ENCODE measurements at places on chromosomes 16 and 17.

DNA sequence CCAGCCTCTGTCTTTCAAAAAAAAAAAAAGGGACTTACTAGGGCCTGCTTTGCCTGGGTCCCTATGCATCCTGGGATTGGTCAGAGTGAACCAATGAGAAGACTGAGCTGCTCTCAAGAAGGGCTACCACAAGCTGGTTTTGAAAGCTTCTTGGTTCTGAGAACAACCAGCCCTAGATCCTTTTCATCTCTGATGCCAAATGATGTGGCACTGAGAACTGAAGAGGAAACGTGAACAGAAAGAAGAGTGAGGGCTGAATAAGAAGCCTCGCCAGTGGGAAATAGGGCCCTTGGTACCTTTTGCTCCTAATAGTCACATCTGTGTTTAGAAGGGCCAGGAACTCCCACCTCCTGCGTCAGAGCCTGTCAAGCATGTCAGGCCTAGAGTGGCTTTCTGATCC lies 10.7 kb downstream of the TACO1 start:
- DNase-seq = no peak

DNA sequence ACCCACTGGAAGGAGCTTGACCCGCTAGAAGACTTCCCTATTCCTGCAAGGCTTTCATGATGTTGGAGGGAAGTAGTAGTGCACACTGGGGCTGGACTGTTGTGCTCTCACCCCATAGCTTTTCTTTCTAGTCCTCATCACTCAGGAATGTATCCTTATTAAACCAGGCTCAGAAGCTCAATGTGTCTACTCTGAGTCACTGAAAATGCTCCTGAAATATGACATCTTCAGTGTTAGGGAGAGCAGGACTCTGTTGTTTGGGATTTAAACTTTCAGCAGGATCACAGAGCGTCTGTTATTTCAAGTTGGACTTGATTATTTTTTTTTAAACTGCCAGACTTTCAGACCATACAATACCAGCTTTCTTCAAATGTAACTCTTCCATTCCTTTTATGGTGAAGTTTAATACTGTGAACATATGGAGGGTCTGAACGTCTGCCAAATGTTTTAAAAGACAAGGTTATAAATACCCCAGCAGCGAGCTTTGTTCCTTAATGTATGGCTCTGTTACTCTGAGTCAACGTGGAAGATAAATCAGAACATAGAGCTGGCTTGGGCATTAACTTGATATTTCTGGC lies 257.5 kb downstream of the CDH11 start:
- no peak for DNase-seq

DNA sequence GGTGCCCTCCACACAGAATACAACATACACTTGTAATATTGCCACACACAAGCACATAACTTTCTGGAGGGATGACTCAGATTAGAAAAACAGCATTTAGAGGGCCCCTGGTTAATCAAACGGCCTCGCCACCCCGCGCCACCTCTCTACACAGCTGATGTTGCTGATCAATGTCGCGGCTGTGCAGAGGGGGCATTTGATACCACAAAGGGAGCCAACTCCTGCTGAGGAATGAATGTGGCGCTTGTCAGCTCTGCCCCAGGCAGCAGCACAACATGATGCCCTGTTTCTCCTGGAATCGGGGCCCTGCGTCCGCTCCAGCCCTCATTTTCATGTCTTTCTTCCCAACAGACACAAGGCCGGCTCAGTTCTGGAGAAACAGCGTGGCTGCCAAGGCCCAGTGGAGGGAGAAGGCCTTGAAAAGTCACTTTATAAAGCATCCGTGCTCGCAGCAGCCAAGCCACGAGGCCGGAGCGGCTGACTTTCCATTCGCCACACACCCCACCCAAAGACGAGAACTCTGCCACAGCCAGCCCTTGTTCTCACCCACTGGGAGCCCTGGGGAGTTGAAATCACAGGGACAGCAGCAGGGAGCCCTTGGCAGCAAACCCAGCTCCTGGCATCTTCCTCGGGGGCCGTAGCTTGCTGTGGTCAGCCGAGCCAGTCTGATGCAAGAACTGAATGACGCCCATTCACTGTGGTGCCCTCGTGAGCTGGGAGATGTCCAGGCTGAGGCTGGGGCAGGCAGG lies 65.6 kb downstream of the XYLT1 start:
- no peak for DNase-seq

DNA sequence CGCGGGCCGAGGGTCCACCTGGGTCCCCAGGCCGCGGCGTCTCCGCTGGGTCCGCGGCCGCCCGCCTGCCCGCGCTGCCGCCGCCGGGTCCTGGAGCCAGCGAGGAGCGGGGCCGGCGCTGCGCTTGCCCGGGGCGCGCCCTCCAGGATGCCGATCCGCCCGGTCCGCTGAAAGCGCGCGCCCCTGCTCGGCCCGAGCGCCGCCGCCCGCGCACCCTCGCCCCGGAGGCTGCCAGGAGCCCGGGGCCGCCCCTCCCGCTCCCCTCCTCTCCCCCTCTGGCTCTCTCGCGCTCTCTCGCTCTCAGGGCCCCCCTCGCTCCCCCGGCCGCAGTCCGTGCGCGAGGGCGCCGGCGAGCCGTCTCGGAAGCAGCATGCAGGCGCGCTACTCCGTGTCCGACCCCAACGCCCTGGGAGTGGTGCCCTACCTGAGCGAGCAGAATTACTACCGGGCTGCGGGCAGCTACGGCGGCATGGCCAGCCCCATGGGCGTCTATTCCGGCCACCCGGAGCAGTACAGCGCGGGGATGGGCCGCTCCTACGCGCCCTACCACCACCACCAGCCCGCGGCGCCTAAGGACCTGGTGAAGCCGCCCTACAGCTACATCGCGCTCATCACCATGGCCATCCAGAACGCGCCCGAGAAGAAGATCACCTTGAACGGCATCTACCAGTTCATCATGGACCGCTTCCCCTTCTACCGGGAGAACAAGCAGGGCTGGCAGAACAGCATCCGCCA lies 504 bp downstream of the FOXC2 start:
- no peak for DNase-seq

DNA sequence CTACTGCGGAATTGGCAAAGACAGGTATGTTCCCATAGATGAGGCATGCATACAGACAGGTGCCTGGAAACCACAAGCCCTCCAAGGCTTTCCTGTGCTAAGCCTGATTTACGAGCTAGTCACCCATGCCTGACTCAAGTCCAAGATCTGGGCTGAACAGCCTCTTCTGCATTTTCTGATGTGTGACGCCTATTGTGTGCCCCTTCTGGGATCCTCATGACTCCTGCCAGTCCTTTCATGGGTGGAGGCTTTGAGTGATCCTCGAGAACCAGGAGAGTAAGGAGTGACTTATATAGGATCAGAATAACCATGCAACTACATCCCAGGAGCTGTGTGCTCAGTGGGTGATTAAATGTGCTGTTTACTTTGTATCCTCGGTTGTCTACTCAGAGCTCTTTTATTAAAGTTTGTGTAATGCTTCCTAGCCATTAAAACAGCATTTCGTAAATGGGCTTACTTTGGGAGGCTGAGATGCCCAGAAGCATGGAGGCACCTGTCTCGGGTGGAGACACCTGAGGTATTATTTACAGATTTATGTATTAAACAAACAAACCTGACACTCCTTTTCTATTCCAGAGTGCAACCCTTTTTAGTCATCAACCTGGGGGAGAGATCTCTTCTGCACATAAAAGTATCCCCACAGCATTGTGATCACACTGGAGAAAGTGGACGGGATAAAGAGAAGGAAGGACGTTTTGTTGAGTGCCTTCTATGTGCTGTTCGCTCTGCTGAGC lies 373.0 kb upstream of the DYNLRB2 start:
- no peak for DNase-seq

- DNase-seq = no peak
Measured at GRCh38 chr16:46586011-46586577, 35.1 kb downstream of the SHCBP1 start.

DNA sequence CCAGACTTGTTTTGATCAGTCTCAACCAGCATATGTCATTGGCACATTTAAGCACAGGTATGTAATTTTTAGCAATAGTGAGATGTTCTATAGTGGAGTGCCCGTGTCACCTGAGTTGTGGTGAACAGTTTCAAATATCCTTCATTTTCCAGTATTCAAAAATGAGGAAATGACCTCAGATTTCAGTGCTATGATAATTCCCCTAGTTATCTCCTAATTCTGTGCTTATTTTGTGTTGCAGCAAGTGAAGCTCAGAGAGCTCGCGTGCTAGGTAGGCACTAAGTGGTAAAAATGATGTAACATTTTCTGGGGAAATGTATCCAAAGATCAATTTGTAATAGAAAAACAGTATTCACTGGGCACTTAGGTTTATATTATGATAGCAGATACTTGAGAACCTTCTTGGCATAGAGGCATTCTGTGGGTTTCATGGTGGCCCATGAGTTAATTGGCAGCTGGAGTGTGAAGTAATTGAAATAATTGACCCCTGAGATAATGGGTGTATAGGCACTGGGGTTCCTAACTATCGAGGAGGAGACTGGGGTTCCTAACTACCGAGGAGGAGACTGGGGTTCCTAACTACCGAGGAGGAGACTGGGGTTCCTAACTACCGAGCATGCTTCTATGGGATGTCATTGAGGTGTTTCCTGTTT lies 159.1 kb downstream of the PRKCA start:
- DNase-seq = no peak

GRCh38 chr16:23107936-23108335 lies 41.3 kb downstream of the USP31 start:
- no peak for DNase-seq

DNA sequence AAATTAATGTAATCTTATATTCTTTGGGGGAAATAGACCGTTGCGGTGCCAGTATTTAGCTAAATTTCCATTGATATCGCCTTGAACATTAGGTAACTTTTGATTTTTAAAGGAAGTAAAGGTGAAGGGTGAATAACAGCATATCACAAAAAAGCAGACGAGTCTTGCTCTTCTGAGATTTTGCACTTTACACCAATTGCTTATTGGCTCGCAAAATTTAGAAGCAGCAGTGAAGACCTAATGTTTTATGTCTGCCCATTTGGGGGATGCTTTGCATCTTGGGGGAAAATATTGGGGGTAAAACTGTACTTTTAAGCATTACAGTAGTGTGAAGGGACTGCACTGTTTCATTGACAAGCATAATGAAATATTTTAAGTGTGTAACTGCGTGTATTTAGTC lies 934 bp downstream of the MAP2K6 start:
- DNase-seq = no peak

GRCh38 chr16:68496689-68497088 lies 42.4 kb upstream of the ZFP90 start:
- no peak for DNase-seq

DNA sequence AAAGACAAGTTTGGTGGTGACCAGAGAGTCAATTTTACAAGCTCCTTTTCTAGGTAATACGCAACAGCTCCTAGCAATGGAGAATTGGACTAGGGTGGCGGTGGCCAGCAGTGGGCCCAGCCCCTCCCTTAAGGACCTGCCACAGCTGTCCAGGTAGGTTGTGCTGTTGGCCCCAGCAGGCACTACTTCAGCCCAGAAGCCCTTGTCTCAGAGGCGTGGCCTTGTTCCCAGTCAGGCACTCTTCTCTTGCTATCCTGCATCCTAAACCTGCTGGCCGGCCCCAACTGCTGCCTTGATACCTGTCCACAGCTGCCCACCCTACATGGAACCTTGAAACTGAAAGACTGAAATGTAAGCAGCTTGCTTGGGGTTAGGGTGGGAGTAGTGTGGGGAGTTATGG lies 989 bp upstream of the GALK1 start:
- no peak for DNase-seq

GRCh38 chr17:18108401-18109312 lies at the start of gene MYO15A:
MYO15A (plus strand) TSS chr17:18108756; CDS start chr17:18118801, 10,045 bp downstream.
- DNase-seq = no peak

- no peak for DNase-seq
Measured at GRCh38 chr17:65504141-65504540, 57.3 kb downstream of the AXIN2 start.

- no peak for DNase-seq
Measured at GRCh38 chr16:89398924-89399323, 91.4 kb downstream of the ANKRD11 start.

- DNase-seq = no peak
Measured at GRCh38 chr16:89841275-89841674, 13.0 kb downstream of the SPIRE2 start.

GRCh38 chr16:5463820-5464219 lies 366.2 kb upstream of the EEF2KMT start:
- DNase-seq = no peak

GRCh38 chr17:68200689-68201417 lies 47.0 kb upstream of the AMZ2 start:
- DNase-seq = peak; percentile 41

DNA sequence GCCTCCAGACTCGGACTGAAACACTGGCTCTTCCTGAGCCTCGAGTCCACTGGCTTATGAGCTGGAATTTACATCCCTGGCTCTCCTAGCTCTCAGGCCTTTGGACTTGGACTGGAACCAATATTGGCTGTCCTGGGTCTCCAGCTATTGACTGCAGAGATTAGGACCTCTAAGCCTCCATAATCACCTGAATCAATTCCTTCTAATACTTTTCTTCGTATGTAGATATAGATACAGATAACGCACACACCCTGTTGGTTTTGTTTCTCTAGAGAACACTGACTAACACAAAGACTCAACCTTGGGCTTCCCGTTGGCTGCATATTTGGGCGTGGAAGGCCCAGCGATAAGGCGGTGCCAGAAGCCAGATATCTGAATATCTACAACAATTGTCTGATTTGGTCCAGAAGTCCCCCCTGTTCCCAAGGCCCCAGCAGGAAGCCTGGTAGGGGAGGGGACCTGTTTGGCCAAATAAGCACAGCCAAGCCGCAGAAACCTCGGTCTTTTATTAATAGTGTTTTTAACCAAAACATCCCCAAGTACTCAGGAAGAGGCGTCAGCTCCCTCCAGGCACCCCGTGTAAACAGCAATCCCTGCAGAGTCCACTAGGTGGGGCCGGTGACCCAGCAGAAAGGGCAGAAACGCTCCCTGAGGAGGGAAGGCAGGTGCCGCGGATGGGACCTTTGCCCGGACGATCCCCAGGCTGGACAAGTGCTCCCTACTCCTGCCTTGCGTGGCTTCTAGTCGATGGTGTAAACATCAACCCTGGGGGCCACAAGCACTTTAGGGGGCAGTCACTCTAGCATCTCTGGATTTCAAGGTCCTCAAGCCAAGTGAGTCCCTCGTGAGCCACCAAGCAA lies 57.0 kb downstream of the ABR start:
- peak; percentile 81 for DNase-seq

DNA sequence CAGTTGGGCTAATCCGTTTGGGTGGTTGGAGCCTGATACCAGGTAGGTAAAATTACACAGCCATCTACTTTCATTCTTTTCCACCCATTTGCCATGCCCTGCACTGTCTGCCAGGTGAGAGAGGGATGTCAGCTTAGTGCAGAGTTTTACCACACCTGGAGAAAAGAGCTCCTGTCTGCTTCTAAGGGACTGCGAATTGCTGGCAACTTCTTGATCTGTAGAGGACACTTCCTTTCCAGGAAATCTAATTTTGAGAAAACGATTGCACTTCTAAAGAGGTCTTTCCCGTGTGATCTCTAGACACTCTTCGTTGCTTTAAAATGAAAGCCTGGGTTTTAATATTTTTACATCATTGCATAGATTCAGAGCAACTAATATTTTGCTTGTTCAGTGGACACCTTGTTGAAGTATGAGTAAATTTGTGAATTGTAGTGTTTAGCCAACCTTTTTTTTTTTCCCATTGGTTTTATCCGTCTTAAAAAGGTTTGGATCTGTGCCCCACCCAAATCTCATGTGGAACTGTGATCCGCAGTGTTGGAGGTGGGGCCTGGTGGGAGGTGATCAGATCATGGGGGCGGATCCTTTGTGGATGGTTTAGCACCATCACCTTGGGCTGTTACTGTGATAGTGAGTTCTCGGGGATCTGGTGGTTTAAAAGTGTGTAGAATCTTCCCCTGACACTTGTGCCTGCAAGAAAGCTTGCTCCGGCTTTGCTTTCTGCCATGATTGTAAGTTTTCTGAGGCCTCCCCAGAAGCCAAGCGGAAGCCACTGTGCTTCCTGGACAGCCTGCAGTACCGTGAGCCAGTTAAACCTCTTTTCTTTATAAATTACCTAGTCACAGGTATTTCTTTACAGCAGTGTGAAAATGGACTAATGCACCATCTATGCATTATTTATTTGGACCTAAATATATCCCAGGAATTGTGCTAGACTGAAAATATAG lies 104.6 kb downstream of the PRKCA start:
- DNase-seq = no peak
